NCI-H526 treated with DMSO at 0.1 percent for 48 hours (cell line): ENCODE measurements at places on chromosomes 3 and 15.

DNA sequence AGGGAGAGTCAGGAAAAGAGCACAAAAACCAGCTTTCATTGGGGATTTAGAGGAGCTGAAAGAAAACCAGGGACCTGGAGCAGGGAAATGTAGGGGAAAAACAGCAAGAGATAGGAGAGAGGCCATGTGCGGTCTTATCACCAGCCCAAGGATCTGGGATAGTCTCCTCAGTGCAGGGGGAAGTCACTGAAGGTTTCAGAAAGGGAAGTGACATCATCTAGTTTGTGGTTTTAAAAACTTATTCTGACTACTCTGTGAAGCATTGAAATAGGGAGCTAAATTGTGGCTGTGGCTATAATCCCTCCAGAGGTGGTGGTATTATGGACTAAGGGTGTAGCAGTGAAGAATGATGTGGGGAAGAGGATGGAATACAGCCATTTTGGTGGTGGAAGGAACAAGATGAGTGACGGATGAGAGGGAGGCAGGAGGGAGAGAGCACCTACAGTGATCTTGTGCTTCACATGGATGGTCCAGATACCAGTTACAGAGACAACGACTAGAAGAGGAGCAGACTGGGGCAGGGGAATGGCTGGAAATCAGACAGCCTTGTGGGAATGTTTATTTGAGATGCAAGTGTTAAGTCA lies 72.7 kb downstream of the HMG20A start:
- no peak for DNase-seq

GRCh38 chr3:168157099-168157700 lies 61.5 kb upstream of the GOLIM4 start:
- no peak for DNase-seq

GRCh38 chr3:44805960-44806359 lies 44.4 kb downstream of the KIF15 start:
- no peak for DNase-seq

DNA sequence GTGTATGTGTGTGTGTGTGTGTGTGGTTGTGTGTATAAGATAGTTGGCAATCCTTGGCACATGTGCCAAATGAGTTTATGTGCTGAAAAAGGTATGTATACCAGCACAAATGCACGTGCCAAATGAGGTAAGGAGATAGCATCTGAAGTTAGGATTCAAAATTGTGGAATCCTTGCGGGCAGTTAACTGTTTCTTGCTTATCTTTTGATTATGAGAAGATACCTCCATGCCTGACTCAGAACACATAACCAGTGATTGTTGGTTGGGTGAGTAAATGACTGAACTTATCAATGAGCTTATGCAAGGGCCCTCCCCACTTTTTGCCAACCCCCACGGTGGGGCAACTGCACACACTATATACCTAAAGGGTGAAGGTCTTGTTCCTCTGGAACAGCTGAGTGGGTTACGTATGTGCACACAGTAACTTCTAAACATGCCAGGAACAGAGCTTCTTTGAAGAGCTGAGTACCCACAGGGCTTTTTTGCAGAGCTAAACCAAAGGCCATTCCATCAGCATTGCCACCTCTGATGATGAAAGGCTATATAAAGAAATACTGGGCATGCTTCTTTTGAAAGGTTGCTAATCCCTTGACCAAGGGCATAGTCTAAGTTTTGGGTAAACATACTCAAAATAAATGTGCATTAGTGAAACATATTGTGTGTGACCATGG lies 60.1 kb downstream of the MEIS2 start:
- no peak for DNase-seq

- no peak for DNase-seq
These were observed 383.4 kb downstream of the PTPRG start for GRCh38 chr3:61944726-61945125.

DNA sequence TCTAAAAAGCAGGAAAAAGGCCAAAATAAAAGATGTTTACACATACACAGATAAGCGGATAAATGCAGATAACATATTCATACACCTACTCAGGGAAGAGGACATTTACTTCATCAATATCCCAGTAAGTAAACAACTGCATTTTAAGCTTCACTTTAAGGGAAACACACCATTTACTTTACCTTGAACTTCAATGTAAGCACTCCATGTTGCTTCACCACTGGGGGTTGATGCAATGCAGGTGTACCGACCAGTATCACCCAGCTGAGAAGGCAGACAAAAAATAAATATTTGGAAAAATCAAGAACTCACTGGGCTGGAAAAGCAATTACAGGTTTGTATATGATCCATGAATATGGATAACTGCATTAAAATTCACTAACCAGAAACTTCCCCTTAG lies 1099.5 kb downstream of the ROBO1 start:
- peak; percentile 14 for DNase-seq

DNA sequence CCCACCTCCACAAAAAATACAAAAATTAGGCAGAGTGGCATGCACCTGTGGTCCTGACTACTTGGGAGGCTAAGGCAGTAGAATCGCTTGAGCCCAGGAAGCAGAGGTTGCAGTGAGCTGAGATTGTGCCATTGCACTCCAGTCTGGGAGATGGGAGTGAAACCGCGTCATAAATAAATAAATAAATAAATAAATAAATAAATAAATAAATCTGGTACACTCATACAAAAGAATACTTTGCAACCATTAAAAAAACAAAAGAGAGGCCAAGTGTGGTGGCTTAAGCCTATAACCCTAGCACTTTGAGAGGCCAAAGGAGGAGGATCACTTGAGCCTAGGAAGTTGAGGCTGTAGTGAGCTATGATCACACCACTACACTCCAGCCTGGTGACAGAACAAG lies 28.0 kb downstream of the MESP1 start:
- DNase-seq, result no peak

GRCh38 chr3:156188757-156189156 lies 68.4 kb downstream of the KCNAB1 start:
- no peak for DNase-seq

- no peak for DNase-seq
These were observed 30.1 kb upstream of the CERS3 start for GRCh38 chr15:100558771-100559254.

DNA sequence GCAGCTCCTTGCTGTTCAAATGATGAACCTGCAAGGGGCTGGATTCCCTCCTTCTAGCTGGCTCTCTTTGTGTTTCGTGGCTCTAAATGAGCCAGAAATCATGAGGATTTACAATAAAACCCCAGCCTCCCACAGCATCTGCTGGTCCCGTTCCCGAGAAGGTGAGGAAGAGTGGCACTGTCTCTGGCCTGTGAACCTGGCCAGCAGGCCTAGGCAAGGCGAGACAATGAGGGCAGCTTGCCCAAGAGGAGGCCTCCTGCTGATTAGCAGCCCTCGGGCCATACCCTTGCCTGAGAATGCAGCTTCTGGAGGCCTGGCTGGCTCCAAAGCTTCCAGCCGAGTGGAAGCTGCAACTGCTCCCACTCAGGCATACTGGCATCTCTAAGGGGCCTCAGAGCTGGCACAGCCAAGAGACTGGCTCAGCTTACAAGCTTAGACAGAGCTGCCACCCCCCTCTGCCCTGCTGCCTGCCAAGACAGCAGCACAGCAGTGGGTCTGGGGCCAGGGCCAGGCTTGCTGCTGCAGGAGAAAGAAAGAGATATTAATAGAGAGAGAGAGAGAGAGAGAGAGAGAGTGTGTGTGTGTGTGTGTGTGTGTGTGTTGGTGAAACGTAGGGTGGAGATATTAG lies 76.5 kb downstream of the HMG20A start:
- no peak for DNase-seq

- no peak for DNase-seq
These were observed 404.8 kb downstream of the PTPRG start for GRCh38 chr3:61966200-61966599.

DNA sequence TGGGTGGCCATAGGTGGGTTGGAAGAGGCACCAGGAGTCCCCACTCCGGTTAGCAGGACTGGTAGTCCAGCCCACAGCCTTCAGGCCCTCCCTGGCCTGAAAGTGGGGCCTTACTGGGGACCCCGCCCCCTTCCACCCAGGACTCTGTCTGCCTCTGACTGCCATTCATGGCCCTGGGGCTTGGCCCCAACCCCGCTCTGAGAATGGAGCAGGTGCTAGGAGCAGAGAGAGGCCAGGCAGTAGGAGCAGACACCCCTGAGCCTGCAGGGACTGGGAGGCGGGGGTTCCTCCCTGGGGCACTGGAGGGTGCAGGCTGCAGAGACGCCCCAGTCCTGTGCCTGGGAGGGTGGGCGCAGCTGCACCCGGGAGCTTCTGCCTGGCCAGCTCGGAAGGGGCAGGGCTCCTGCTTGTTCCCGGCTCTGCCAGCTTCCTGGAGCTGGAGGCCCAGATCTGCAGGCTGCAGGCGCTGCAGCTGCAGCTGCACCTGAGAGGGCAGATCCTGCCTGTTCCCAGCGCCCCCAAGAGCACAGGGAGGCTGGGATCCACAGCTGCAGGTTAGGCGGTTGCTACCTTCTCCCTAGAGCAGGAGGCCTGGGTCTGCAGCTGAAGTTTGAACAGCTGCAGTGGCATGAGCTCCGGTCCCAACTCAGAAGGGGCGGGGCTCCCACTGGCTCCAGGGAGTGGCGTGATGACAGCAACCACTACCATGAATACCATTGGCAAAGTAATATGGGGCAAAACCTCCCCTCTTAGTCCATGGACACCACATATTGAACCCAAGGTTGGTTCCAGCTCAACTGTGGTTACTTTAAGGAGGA lies 194.7 kb downstream of the SQOR start:
- DNase-seq, result no peak

DNA sequence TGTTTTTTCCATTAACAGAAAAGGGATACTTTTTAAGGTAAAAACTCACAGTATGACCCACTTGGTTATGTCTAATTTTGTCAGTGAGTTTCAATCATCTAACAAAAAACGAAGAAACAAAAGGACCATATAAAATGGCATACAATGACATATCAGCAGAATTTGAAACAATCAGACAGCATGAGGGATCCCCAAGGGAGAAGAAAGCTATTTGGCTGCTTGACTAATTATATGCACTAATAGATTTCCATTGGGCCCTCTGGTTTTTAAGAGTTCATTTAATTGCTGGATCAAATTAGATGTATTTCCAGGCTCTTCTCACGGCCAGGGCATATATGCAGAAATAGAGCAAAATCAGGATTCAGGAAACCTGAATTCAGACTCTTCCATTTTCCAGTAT lies 376.4 kb upstream of the GBE1 start:
- no peak for DNase-seq

DNA sequence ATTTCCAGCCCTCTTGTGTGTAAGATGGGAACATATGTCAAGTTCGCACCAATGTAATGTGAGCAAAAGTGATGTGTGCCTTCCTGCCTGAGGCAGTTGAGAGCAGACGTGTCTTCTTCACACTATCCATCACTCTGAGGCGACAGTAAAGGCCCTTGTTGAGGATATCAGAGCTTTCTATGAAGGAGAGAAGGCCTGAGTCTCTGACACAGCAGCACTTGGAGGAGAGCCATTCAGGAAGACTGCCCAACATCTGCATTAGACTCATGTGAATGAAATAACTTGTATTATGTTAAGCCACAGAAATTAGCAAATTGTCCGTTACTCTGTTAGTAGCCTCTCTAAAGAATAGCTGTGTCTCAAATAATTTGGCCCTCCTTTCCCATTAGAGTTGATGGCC lies 108.8 kb upstream of the CCDC54 start:
- no peak for DNase-seq

DNA sequence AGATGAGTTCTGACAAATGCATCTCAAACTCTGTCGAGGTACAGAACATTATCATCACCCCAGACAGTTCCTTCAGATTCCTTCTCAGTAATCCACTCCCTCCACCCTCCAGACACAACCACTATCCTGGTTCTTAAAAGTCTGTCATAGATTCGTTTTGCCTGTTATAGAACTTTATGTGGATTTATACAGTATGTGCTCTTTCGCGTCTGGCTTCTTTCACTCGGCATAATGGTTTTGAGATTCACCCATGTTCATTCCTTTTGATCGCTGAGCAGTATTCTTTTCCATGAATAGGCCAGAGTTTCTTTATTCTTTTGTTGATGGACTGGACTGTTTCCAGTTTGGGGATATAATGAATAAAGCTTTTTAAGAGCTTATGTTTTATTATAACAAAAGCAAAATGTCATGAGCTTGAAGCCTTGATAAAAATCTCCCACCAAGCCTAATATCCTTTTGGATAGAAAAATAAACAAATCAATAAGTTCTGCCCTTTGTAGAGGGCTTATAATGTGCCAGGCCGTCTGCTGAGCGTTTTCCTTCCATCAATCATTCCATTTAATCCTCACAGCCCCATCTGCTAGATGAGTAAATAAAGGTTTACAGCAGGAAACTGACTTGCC lies 21.3 kb upstream of the RFTN1 start:
- DNase-seq, result no peak

- no peak for DNase-seq
These were observed 229.2 kb upstream of the KCNH8 start for GRCh38 chr3:18919158-18919557.

GRCh38 chr3:52704611-52705437 lies 767 bp downstream of the GLT8D1 start:
- DNase-seq, result no peak
